ENCODE measurements at places on chromosomes 16 and 17.

DNA sequence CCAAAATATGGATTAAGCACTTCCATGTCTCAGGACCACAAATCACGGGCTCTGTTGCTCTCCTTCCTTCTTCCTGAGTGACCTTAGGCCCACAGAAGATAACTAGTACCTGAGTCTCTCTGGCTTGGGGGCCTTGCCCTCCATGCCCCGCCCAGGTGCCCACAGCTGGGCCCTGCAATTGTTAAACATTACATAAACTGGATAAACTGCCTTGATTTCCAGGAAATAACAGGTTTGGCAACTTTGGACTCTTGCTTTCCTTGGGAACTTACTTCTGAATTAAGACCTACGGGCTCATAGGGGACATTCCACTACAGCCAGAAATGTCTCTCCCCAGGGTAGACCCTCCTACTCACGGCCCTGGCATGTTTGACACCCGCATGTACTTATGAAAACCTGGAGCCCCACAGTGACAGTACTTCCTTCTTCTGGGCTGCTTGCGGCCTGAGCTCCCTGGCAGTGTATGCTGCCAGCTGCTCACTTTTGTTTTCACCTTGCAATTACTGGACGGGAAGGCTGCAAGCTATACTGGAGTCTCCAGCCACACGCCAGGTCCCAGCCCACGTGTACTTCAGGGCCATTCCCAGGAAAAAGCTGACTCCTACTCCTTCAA lies 2.3 kb upstream of the UBALD2 start:
- DNase-seq: no peak

GRCh38 chr16:84059111-84059510 lies 16.5 kb upstream of the SLC38A8 start:
- no peak for DNase-seq

DNA sequence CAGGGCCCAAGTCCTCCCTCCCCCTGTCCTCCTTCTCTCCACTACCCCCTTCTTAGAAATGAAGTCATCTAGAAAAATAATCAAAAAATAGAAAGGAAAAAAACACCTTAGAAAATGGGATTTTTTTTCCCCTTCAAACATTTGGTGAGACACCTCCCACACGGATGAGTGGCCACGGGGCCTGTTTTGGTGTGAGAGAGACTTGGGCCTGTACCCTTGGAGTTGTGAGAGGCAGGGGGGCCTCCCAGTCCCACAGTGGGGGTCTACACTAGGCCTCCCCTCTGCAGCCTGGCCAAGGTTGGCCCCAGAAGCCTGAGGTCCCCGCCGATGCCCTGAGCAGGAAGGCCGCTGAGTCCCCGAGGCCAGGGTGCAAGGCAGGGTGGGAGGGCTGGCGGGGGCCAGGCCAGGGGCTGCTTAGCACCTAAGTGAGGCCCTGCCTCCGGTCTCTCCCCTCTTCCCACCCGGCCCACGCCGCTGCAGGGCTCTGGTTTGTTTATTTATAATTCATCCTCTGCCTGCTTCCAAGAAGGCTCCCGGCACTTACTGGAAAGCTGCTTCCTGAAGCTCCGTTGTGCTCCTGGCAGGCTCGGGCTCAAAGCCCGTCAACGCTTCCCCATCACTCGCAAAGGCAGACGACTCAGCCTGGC lies 26.4 kb downstream of the NPTX1 start:
- no peak for DNase-seq

DNA sequence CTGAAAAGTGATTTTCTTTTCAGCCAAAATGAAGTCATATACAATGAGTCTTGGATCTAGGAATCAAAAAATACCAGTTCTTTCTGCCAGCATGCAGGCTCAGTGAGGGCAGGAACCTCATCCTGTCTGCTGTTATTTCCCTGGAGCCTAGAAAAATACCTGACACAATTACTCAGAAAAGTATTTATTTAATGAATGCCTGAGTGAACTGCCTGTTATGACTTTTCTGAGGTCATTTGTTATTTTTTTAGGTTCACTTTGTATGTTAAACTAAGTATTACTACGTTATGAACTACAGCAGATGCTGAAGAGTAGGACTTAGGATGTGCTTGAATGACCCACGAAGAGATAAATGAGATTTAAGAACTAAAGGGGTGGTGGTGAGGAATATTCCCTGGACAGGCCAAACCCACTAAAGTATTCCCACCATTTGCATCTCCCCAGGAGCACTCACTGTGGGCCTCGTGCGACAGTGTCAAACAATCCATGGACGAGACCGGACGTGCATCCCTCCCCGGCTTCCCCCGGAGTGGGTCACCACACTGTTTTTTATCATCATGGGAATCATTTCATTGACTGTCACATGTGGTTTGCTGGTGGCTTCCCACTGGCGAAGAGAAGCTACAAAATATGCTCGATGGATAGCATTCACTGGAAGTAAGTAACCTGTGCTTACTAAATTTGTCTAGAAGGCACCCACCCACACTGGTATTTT lies 17.1 kb upstream of the VWA3A start:
- DNase-seq: no peak

GRCh38 chr17:41002814-41003213 lies 3.1 kb upstream of the KRTAP3-2 start:
- DNase-seq: no peak

- peak; percentile 18 for DNase-seq
Measured at GRCh38 chr16:59878479-59878878, 1144.4 kb upstream of the GOT2 start.

DNA sequence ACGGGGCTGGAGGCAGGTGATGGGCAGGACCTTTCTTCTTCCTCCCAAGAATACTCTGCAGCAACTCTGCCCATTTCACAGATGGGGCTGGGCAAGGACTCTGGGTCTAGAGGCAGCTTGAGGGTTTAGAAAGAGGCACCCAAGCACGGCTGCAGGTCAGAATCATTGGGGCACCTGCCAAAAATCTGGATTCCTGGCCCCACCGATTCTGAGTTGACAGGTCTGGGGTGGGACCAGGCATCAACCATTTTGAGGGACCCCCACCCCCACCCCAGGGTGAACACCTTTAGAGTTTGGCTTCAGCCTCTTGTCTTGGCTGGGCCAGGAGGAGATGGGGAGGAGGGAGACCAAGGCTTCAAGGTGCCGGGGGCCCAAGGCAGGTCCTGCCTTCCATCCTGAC lies 5.3 kb downstream of the SPPL2C start:
- DNase-seq: no peak

DNA sequence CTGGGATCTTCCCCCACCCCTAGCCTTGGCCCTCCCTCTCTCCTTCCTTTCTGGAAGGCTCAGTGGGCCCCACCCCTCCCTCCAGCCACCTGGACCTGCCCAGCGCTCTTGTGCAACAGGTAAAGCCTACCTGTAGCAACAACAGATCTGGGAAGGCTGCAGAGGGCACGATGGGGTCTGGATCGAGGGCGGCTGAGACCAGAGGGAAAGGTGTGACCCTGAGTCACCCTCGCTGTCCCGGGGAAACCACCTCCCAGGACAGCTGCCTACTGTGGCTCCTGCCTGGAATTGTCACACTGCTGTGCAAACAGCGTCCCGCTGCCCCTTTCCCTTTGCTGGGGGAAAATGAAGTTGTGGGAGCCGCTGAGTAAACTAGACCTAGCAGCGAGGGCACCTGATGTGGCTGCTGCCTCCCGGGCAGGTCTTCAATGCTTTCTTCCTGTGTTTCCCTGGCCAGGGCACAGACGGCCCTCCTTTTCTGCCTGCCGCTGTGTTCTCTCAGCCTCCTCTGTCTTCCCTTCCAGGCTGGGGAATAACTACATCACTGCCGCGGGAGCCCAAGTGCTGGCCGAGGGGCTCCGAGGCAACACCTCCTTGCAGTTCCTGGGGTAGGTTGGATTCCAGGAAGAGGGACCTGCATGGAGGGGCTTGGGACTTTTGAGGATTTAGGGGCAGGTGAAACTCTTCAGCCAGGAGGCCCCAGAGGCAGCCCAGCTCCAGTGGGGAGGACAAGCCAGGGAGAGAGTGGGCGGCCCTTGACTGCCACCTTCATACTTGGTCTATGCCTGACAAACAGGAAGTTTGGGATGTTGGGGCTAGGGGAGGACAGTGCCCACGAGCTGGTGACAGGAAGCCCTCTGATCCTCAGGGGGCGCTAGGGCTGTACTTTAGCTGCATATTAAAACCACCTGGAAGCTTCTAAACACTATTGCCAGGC lies 22.2 kb upstream of the CYLD start:
- DNase-seq: no peak

DNA sequence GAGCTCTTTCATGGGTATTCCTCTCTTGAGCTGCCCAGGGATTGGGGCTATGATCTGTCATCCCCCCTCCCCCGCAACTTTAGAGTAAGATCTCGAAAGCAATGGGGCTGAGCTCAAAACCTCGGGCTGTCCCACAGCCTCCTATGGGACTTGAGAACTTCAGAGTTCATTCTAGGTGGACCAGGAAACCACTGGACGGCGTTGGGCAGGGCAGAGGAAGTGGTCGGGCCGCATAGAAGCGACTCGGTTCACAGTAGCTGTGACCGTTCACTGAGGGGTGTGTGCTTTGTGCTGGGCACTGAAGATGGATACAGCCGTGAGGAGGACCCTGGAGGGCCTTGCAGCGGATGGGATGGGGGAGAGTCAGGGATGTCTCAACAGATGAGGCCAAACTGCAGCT lies 292.0 kb downstream of the CPPED1 start:
- DNase-seq: no peak

- DNase-seq: no peak
Measured at GRCh38 chr16:55976815-55977214, 101.6 kb upstream of the CES5A start.

- DNase-seq: no peak
Measured at GRCh38 chr17:79169861-79170260, 95.2 kb downstream of the ENGASE start.

GRCh38 chr16:20944861-20945574 lies 44.4 kb downstream of the LYRM1 start:
- DNase-seq: no peak

- DNase-seq: no peak
Measured at GRCh38 chr17:44604116-44604761, 47.0 kb downstream of the FZD2 start.

DNA sequence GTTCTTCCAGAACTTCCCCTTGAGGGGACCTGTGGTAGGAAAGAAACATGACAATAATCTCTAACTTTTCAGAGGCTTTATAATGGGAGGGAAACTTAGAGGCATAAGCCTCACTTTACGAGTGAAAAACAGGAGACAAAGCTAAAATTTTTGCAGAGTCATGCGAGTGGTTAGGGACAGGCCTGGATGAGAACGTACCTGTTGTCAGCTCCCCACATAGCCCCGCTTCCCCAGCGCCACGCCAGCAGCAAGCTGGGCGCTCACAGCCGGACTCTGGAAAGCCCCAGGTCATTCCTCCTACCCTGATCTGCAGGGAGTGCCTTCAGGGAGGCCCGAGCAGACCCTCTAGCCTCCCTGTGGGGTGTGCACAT lies 53.6 kb downstream of the LDHD start:
- DNase-seq: no peak

- no peak for DNase-seq
Measured at GRCh38 chr17:48575673-48576478, 2.3 kb downstream of the HOXB4 start.

GRCh38 chr17:70390049-70390448 lies 220.7 kb downstream of the KCNJ2 start:
- DNase-seq: no peak

- no peak for DNase-seq
Measured at GRCh38 chr16:56919099-56919800, 12.7 kb upstream of the HERPUD1 start.

DNA sequence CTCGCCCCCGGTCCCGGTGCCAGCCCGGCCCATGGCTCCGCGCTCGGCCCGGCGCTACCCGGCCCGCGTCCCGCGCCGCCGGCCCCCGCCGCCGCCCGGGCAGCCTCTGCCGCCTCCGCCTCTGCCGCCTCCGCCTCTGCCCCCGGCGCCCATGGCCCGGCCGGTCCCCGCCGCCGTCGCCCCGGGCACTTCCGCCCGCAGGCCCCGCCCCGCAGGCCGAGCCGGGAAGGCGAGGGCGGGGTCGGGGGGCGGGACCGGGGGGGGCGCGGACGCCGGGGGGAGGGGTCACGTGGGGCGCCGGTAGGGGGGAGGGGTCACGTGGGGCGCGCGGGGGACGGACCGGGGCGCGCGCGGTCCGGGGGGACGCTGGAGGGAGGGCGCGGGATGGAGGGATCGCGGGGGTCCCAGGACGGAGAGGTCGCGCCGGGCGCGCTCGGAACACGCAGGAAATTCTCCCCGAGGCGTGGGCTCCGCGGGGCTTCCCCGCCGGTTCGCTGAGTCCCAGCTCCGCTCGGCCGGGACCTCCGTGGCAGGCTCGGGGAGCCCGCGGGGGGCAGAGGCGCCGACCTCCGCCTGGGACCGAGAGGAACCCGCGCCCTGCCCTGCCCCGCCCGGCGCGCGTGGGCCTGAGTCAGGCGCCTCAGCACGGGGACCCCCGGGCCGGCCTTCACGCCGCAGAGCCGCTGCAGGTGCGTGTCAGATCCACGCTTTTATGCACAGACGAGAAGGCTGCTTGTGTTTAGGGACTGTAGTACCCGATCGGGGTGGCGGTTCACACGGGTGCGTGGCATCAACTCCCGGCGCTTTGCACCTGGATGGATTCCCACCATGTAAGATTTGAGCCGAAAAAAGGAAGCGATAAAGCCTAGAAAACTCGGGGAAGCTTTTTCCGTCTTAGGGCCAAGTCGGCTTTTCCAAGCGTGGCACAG lies at the start of gene PGAP6:
PGAP6 (minus strand) TSS at position 190 of the 929 bp plus-strand sequence; CDS start at position 33, 157 bp downstream.
- DNase-seq: peak; percentile 98

DNA sequence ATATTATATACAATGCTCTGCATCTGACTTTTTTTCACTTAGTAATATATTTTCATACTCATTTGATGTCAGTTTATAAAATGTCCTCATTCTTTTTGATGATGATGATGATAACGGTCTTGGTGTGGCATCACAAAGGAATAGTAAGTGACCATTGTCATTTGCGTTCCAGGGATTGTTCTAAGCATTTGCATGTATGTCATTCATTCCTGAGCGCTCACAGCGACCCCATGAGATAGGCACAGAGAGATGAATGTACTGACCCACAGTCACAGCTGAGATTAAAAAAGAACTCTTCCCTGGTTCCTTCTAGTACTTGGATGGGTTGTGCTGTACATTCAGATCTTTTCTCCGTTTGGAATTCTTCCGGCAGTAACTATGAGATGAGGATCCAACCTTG lies 21.2 kb upstream of the MSI2 start:
- no peak for DNase-seq

DNA sequence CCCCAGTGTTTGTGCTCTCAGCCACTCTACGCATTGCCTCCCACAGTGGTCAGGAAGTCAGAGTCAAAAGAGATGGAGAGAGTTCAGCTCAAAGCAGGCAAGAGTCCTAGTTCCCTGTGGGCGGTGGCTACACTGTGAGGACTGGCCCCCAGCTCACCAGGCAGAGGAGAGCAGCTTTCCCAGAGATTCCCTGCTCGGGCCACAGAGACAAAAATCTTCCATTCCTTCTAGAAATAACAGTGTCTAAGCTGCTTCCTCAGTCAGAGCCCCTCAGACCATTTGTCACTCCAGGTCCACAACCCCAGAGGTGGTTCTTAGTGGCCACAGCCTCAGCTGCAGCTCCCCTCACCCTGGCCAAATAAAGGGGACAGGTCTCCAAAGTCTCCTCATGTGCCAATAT lies 263.0 kb upstream of the RPL38 start:
- no peak for DNase-seq

- no peak for DNase-seq
Measured at GRCh38 chr16:67881621-67882161, 3.0 kb upstream of the NRN1L start.

Measured in GM03348 (cell line).